ENCODE measurements at places on chromosomes 4 and X.

DNA sequence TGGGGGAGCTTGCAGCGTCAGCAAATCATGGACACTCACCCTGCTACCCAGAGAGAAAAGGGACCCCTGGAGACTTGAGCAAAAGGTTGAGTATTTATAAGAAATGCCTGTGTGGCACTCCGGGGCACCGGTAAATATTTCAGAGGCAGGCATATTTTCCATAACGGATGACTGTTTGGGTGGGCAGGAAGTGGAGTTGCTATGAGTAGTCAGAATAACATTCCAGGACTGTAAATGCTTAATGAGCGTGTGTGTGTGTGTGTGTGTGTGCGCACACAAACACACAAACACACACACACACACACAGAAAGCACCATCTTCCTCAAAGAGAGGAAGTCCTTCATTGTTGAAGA is 74.6 kb downstream of the MXRA5 start:
- DNase-seq, result no peak

DNA sequence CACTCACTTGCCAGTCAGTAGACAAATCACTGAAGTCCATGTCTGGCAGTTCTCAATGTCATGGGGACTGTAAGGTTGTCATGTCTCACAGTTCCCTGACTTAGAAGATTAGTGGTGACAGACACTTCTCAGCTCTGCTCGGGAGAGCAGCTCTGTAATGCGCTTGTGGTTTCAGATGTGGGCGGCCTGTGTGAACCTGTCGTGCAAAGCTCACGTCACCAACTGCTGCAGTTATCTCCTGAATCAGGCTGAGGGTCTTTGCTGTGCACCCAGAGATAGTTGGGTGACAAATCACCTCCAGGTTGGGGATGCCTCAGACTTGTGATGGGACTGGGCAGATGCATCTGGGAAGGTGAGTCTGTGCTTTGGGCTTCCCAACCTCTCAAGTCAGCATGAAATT is at the start of gene IL9R:
Gene IL9R (plus strand): TSS at position 261 of the 400 bp plus-strand sequence. CDS start 64 bp downstream, at position 325.
- no peak for DNase-seq

GRCh38 chr4:169367826-169368225 is 97.1 kb upstream of the SH3RF1 start:
- no peak for DNase-seq

DNA sequence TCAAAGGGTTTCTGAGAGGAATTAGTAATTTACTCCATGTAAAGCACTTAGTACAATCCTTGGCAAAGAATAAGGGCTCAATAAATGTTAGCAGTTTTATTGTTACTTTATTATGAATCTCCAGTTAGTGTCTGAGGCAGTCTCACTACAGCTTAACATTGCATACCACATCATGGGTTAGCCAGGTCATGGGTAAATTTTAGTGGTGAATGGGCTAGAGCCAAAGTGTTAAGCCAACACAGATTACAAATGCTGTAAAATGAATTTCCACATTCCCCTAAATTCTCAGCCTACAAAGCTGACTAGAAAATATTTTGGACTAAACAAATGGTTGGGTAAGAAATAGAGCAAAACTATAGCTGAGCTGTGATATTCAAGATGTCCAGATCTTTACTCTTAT is 72.4 kb downstream of the NRK start:
- no peak for DNase-seq

GRCh38 chr4:101953949-101954348 is 163.4 kb downstream of the BANK1 start:
- DNase-seq, result no peak

DNA sequence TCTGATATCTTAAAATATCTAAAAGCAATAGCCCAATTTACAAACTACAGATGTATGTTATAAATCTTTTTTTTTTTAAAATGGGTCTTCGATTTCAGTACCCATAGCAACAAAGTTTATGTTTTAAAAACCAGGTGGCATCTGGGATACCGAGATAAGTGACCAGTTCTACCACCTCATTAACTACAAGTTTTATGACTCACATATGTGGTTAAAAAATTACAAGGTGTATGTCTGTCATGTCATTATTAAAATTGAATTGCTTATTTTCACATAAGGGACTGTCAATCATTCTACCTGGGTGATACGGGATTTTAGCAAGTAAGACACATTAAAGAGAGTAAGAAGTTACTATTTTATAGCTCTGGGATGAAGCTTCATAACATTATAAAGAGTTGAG is 192.0 kb upstream of the ETNPPL start:
- no peak for DNase-seq

DNA sequence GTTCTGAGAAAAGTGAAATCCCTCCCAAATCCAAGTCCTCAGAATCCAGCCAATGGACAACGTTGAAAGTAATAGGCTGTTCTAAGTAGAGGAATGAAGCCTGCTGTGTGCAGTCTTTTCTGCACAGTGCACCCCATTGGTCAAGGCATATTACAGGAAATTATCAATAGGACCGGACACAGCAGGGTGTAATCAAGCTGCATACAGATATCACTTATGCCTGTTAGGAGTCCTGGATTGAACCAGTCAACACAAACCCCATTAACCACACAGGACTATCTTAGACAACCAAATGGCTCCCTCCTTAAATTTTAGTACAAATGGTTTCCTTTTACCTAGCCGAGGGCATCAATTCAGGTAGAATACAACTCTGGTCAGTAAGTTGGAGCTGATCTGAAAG is 34.2 kb upstream of the MAGEA8 start:
- DNase-seq, result no peak

GRCh38 chr4:14403132-14403531 is 599.1 kb upstream of the CPEB2 start:
- DNase-seq, result no peak

GRCh38 chr4:186948361-186949242 is 224.9 kb upstream of the FAT1 start:
- DNase-seq, result peak; percentile 1

- DNase-seq, result no peak
These were observed 9.1 kb downstream of the ARHGAP36 start for GRCh38 chrX:131067216-131067615.

GRCh38 chrX:22526339-22526738 is 253.6 kb downstream of the CBLL2 start:
- DNase-seq, result no peak

- DNase-seq, result no peak
These were observed 41.1 kb downstream of the ADRA2C start for GRCh38 chr4:3807311-3807710.

DNA sequence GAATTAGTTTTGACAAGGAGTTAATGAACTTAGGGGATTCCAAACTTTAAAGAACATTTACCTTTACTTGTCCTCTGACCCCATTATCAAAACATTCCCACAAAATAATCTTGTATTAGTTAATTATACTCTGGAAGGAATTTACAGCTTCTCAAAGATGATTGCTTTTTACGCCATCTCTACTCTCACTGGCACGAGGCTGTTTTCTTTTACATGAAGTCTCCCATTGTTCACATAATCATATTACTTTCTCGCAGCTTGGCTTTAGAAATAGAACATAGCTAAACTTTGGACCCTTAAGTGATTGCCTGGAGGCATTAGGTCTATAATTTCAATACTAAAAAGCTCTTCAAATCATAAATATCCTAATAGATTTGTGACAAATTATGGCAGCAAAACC is 592.9 kb downstream of the TRIML1 start:
- DNase-seq, result no peak

DNA sequence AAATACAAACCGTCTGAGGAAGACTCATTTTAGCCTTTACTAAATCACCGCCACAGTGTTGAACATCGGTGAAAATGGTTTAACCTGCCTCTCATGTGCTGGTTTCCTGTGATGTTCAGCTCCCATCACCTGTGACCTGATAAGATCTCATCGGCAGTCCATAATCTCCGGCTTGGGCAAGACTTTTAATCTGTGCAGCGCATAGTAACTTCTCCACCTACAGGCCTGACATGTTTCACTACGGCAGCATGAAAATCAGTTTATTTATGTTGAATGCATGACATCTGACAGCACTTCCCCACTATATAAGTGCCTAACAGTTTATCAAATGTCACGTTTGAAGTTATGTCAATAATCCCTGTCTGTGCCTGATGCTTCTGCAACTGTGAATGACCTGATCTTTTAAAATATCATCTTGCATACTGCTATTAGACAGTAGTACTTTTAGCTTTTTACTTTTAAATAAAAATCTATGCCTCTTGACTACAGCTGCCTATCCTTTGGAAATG is 1919.8 kb upstream of the AGA start:
- DNase-seq, result no peak

GRCh38 chr4:188911199-188911598 is 772.0 kb downstream of the TRIML1 start:
- DNase-seq, result peak; percentile 9

GRCh38 chrX:152861826-152862225 is 31.0 kb downstream of the NSDHL start:
- no peak for DNase-seq

- DNase-seq, result no peak
These were observed 2.2 kb downstream of the ARMCX2 start for GRCh38 chrX:101657495-101657894.

DNA sequence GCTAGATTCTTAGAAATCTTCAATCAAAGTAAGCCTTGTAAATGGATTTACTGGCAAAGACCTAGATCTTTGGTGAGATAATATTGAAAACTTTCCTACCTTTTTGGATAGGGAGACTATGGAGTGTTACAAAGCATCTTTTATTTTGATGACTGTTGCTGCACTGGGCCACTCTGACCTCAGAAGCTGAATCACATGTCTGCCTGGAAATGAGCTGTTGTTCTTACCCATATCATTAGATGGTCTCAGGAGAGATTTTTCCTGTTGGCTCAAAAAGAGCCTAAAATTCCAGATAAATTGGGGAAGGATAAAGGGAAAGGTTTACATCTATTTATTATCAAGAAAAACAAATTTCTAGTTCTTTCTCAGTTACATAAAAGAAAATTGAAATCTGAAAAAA is 127.5 kb upstream of the BMP3 start:
- no peak for DNase-seq

DNA sequence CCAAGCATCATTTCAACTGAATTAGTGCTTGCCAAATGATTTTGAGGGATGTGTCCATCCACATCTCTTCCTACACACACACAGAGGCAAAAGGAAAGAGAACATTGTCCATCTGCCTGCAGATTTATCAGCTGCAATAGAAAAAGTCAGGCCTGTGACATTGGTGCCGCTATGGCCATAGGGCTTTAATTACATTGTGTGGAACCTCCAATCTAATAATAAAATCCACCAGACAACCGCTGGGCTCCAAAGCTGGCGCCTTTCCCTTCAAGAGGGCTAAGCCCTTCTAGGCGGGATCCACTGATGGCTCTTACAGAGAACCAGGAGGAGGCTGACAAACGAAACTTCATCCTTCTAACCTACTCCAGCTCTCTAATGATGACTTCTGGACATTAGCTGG is 60.6 kb downstream of the PHOX2B start:
- DNase-seq, result no peak

GRCh38 chr4:184845367-184846021 is 19.7 kb upstream of the ACSL1 start:
- DNase-seq, result no peak

- DNase-seq, result no peak
These were observed 12.7 kb downstream of the WFS1 start for GRCh38 chr4:6282314-6282771.

DNA sequence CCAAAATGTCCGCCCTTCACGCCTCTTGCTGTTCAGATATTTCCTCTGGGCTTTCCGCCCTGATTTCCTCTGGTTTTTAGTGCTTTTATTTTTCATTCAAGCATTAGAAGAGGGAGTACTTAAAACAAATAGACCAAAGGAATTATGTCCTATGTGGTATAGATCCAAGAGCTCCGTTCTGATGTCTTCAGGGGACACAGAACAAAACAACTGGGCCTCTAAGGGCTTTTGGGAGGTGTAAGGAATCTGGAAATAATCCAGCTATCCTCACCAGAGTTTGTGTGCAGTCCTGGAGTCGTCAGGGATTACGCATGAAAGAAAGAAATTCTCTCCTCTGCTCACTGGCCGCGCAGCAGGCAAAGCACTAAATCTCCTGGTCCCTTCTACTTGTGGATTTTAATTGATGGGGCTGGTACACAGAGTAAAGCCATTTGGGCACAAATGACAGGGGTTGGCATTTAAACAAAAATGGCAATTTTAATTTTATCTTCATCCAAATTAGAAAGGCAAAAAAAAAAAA is 999.2 kb downstream of the ADGRL3 start:
- no peak for DNase-seq

DNA sequence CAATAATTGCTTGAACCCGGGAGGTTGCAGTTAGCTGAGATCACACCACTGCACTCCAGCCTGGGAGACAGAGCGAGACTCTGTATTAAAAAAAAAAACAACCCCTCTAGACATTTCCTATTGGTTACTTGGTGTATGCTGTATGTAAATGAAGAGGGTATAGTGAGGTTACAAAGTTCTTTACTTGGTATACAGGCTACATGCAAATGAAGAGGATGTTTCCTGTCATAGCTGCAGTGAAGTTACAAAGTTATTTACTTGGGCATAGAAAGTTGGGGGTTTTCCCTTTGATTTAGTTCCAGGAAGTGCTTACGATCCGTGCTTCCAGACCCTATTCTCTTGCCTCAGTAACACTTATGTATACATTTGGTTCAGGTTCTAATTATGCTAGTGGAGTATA is 38.4 kb upstream of the CLNK start:
- no peak for DNase-seq

DNA sequence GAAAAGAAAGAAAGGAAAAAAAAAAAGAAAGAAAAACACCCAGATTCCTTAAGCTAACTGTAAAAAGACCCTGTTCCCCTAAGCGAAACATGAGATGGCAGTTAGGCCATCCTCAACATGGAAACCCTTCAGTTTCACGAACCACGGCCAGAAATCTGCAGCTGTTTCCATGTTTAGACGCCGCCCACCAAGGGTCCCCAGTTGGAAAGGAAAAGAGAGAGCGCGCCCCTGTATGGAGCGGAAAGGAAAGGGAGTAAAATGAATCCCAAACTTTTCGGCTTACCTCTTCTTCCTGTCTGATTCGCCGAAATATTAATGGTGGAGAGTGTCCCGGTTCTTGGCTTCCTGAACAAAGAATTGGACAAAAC is 38.3 kb downstream of the MGARP start:
- no peak for DNase-seq
